ENCODE measurements at places on chromosomes 2 and 18.

- no peak for DNase-seq
Observed at GRCh38 chr2:239369631-239370161, 31.1 kb downstream of the HDAC4 start.

DNA sequence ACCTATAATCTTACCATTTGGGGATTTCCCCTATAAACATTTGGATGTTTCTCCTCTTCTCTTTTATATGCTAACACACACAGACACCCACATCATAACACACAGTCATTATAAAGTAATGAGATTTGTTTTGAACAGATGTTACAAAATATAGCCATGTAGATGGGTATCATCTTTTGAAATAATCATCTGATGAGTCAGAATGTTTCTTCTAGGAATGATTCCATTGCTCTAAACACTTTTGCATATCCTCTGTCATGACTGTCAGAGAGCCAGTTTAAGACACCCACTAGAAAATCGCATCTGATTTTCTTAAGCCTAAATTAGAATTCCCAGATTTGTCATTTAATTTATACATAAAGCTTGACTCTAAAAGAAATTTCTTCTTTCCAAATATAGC lies 442.6 kb downstream of the CMPK2 start:
- no peak for DNase-seq

GRCh38 chr2:188676010-188676400 lies 298.2 kb upstream of the COL3A1 start:
- DNase-seq, result no peak

- DNase-seq, result no peak
Observed at GRCh38 chr2:29810956-29811355, 110.4 kb downstream of the ALK start.

GRCh38 chr18:33745871-33746545 lies 168.0 kb downstream of the ASXL3 start:
- DNase-seq, result no peak

DNA sequence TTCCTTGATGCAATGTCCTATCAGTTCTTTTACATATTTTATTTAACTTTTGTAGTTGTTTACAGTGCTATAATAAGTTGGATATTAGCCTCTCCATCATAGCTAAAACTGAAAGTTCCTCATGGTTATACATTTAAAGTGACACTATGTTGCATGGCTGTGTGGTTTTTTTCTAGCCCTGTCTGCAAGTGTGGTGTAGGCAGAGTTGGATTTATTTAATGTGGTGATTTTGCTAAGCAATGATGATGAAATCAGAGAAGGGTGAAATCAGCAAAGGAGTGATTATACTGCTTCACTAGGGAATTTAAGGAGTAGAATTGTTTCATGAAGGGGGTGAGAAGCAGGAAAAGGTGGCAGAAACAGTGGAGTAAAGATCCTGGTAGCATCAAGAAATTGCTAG lies 18.3 kb upstream of the ENOSF1 start:
- no peak for DNase-seq

- DNase-seq, result peak; percentile 67
Observed at GRCh38 chr2:3805201-3805939, 102.0 kb downstream of the DCDC2C start.

- DNase-seq, result no peak
Observed at GRCh38 chr18:42290318-42291307, 335.6 kb downstream of the PIK3C3 start.

- no peak for DNase-seq
Observed at GRCh38 chr2:229066121-229066715, 204.9 kb downstream of the PID1 start.

- DNase-seq, result no peak
Observed at GRCh38 chr2:190615555-190616200, 33.2 kb upstream of the NAB1 start.

GRCh38 chr18:67514901-67515540 lies 1.5 kb downstream of the DSEL start:
- DNase-seq, result no peak

- no peak for DNase-seq
Observed at GRCh38 chr2:29273685-29274611, 158.7 kb downstream of the CLIP4 start.

DNA sequence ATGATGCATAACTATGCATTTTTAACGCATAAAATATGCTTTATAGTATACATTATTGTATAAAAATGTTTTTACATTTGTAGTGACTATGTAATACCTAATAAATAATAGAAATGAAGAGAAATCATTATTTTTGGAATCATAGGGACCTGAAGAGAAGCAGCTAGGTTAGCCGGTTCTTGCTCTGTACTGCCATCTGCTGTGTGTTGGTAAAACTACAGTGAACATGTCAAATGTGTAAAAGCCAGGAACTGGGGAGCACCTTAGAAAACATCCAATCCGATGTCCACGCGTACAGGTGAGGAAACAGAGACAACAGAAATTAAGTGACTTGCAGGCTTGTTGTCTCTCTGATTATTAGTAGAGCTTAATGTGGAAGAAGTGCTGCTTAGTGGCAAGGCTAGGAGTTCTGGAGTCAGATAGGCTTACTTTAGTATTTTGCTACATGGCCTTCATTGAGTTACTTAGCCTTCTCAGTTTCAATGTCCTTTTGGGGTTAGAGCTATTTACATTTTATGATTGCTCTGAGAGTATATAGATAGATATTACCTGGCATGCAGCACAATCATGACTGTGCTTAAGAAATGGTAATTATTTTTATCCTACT lies 386.5 kb downstream of the DLGAP1 start:
- peak; percentile 54 for DNase-seq

DNA sequence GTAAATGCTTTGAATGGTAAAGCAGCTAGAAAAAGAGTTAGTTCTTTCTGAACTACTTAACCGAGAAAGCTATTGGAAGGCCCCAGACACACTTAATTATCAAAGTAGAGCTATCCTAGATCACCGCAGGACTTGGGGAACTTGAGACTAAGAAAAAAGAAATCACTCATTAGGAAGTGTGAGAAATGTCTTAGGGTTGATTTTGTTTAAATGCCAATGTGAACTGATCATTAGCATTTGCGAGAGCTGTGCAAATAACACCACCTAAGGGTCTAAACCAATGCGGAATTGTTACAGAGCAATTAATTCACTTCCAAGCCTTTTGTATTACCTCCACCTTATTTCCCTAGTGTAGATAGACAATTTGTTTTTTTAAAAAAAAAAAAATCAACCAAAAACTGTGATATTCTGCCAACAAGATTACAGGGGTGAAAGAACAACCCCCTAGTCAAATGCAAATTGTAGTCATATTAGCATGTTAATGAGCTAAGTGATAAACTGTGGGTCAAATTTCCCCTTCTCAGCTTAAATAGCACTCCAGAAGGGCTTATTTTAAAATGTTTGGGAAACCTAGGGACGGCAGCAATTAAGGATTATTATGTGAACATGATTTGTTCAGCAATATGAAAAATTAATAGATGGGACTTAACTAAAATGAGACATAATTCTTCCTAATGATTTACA lies 246.2 kb upstream of the STON1 start:
- no peak for DNase-seq

GRCh38 chr2:238378230-238379095 lies 48.3 kb upstream of the ASB1 start:
- DNase-seq, result no peak

DNA sequence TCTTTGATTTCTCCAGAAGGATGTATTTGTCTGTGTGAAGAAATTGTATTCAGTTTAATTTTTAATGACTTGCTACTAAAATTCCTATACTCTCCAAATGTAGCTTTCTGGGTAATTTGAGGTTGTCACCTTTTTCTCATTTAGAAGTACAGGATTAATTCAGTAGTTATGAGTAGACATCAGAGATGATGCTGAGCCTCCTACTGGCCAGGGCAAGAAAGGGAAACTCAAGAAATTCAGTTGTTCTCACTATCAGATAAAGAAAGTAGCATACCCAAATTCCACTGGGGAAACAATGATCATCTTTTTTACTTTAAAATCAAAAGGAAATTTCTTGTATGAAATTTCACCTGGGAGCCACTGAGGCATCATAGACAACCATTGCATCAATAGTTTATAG lies 199.4 kb downstream of the SATB2 start:
- DNase-seq, result peak; percentile 6

GRCh38 chr2:222303828-222304736 lies 5.3 kb upstream of the PAX3 start:
- no peak for DNase-seq

DNA sequence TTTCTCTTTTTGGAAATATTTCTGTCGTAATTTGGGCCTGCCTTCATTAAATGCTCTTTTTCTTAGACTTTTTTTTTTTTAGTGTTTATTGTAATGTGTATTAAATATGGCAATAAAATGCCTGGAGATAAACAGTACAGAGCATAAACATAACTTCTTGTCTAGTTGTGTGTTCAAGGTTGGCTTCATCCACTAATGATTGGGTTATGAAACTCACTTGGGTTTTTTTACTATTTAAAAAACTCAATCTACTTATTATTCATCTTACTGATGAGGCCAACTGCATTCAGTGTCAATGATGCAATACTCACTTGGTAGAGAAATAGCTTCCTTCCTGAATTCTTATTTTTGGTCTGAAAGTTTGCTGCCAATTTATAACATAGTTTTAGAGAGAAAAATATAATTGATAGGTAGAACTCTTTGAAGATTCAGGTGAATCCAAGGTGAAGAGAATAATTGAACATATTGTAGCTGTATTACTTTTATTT lies 144.2 kb upstream of the NABP1 start:
- DNase-seq, result no peak

DNA sequence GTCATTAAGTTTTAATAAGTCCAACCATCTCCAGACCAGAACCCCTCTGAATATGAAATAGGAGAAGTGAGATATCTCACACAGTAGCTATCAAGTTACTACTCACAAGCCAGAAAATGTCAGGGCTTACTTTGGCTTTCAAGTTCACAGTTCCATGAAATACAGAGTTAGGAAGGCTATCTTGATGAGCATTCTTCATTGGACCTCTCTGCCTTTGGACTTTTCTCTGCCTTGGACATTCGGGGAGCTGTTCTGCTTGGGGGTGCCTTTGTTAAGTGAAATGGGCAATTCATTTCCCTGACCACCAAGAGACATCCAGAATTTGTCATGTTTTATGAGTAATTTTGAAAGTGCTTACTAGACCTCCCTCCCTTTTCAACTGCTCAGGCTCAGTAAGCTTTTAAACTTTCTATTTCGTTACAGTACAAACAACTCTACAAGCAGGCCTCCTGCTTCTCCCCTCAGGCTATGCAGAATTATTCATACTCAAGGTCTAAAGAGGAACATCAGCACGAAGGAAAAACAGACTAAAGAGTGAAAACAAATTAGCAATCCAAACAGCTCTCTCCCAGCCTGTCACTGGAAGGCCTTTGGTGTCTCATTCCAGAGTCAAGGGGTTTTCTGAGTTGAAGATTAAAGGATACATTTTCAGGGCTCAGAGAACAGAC lies 95.3 kb downstream of the MREG start:
- no peak for DNase-seq

GRCh38 chr2:63257473-63257872 lies 206.8 kb downstream of the OTX1 start:
- no peak for DNase-seq

- no peak for DNase-seq
Observed at GRCh38 chr2:218402911-218403411, 3.3 kb downstream of the CTDSP1 start.

DNA sequence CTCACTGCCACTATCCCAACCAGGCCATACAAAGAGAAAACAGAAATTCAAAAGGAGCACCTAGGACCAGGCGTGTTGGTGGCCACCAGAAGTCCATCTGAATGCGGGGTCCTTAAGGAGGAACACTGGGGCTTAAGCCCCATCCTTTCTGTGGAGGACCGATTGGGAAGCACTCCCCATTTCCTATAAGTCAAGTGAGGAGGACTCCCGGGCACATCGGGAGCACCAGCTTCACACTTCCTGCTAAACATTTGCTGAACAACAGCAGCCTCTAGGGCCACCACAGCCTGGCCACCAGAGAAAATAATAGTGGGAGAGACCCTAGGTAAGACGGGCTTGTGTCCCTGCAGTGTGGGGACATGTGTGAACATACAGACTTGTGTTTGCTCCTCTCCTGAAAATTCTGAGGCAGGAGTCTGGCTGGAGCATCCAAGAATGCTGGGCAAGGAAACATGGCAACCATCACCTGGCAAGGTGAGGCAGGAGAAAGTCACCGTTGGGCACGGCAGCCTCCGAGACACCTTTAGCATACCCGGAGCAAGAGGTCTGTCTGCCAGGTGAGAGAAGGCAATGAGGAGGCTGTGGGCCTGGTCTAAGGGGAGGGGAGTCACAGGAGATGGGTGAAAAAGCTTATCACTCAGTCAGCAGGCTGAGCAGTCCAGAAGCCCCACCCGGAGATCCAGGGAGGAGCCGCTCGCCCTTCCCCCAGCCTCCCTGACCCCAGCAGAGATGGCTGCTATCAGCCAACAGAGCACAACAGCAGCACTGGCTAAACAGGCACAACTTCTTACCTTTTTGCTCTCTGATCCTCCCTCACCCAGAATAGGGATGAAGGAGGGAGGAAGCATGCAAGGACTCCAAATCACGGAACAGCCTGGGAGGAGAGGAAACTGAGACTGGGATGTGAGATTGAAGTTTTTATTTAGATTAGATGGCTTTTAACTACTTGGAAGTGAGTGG lies 282.3 kb downstream of the EIPR1 start:
- no peak for DNase-seq

- peak; percentile 6 for DNase-seq
Observed at GRCh38 chr2:181077128-181077709, 96.8 kb downstream of the UBE2E3 start.

DNA sequence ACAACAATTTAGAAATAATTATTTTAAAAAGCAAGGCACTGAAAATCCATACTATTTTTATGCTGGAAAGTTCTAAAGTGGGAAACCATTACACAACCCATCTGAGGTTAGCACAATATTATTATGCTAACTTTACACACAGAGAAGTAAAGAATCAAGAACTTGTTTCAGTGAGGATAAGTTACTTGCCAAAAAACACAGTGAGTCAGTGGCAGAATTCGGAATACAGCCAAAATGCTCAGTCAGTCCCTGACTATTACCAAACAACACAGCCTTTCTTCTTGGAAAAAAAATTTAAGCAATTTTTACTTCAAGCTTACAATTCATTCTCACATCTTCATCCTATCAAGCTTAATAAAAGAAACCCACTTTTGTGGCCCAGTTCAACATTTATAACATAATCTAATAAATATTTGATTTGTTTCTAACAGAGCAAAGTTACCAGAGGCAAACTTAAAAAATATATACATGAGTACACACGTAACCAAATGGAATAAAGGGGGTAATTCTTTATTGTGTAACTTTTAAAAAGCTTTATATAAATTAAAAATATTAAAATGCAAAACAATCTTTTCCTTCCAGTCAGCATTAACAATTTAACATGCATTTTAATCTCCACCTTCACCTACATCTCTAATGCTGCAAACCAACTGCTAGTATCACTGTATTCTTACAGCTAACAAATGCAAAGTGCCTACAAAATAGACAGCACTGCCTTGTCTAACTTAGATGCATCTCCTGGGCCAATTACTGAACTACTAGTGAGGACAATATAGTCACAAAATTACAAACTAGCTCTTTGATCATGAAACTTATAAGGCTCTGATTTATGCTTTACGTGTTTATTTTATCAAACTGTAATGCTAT lies 55.2 kb downstream of the CCDC88A start:
- DNase-seq, result peak; percentile 58

GRCh38 chr2:155733091-155733853 lies 599.2 kb downstream of the NR4A2 start:
- no peak for DNase-seq
